ENCODE measurements at places on chromosomes 3 and 15.

DNA sequence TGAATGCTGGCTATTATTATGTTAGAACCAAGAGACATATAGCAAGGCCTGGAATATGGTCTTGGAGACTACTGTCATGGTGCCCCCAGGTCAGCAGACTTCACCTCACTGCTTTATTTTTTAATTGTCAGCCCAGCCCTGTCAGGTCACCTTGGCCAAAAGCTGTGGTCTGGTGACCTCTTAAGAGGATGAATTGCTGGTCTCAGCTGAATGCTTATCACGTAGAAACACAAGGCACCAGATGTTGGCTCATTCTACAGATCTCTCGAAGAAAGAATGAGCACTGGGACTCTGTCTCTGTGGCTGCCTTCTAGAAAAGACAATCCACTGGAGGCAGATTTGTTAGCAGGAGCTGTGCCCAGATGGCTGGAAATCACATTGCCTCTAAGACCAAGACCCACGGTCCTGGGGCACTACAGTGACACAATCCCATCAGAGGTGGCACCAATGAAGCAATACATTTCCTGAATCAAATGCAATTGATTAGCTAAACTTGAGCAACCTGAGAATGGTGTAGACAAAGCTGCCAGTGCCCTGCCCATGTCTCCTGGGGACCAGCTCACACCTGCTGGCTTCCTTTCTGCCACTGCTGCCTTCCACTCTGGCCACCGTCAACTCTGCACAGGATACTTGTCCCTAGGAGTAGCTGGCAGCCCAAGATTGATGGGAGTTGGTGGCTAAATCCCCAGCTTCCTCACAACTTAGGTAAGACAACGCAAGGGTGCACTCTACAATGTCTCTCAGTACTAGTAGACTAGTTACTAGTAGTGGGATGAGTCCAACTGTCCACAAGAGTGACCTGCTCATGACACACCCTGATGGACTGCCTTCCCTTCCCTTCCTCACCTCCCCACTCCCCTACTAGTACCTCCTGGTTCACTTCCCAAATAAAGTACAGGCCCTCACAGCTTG lies 384.9 kb upstream of the PROK2 start:
- peak; percentile 66 for DNase-seq

- DNase-seq = no peak
Measured at GRCh38 chr15:38216763-38217162, 35.9 kb upstream of the SPRED1 start.

GRCh38 chr15:90959894-90960293 lies 5.2 kb downstream of the RCCD1 start:
- DNase-seq = no peak

DNA sequence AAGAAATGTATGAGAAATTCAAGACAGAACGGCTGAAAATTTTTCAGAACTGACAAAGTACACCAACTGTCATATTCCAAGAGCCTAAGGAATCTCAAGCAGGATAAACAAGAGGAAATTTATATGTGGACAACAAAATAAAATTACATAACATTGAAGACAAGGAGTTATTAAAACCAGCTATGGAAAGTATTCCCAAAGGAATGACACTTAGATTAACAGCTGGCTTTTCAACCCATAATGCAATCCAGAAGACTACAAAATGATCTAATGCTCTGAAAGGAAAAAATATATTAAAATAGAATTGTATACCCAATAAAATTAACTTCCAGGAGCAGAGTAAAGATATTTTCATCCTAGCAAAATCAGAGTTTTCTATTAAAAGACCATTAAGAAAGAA lies 132.2 kb upstream of the BNIP2 start:
- DNase-seq = no peak

- DNase-seq = no peak
Measured at GRCh38 chr3:171799501-171799900, 10.8 kb downstream of the PLD1 start.

DNA sequence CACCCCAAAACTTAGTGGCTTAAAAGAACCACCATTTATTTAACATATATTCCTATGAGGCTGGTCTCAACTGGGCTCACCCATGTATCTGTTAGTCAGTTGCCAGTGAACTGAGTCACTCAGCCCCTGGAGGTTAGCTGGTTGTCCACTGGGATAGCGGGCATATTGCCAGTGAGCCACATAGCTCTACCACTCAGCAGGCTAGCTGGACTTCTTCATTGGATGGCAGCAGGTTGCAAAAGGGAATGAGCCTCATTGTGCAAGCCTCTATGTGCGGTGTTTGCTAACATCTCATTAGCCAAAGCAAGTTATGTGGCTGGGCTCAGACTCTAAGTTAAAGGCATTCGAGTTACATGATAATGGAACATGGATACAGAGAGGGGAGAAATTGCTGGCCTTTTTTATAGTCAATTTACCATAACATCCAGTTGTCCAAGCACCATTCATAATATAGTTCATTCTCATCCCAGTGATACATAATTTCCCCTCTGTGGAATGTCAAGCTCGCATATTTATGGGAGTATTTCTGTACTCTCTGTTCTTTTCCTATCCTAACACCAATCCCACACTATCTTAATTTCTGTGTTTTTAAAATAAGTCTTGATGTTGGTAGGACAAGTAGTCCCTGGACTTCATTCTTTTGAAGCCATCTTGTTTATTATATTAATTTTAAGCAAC lies 8.7 kb downstream of the BTD start:
- DNase-seq = peak; percentile 4

DNA sequence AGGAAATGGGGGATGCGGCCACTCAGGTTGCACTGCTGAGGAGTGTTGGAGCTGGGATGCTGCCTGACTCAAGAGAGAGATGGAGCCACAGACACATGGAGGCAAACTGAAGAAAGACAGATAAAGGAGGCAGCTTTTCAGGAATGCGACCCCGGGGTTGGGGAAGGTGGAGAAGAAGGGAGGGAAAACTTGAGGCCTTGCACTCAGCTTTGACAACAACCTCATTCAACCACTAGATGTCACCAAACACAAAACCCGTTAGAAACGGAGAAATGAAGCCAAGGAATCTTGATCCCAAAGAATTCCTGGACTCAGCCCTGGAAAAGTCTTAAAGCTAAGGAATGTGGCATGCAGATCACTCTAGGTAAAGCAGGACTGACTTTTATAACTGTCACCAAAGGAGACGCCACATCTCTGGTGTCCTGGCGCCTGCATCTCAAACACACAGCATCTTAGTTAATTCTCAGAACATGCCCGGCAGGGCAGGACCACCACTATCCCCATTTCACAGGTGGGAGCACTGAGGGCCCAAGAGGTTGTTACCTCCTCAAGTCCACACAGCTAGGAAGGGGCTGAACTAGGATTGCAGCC lies 59.6 kb upstream of the LMCD1 start:
- peak; percentile 22 for DNase-seq
